ENCODE measurements at places on chromosomes 3 and 15.

GRCh38 chr3:197345390-197345789 is 47.0 kb upstream of the DLG1 start:
- no peak for DNase-seq

DNA sequence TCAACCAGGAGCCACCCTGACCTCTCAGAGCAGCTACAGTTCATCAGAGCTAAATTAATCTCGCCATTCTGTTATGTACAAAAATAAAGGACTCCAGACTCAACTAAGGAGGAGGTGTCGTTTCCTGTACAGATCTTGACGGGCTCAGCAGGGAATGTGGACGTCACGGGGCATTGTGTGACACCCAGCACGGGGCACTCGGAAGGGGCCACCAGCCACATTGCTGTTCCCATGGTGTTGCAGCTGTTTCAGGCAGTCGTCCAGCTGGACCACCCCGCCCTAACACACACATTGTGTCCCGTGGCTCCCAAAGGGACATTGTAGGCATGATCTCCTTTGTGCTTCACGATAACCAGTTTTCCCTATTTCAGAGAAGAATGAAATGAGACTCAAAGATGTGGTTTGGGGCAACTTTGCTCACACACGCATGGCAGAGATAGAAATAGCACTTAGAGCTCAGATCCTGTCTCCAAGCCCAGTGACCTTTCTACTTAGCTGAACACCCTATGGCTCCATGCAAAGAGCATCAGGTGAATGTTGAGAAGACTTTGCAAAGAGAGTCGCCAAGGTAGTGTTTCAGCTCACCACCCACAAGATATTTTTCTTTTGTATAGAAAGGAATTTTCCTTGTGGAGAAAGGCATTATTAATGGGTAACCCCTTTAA is 5.5 kb downstream of the SSUH2 start:
- no peak for DNase-seq

- no peak for DNase-seq
These were observed 179.6 kb downstream of the P3H2 start for GRCh38 chr3:189941125-189941524.

DNA sequence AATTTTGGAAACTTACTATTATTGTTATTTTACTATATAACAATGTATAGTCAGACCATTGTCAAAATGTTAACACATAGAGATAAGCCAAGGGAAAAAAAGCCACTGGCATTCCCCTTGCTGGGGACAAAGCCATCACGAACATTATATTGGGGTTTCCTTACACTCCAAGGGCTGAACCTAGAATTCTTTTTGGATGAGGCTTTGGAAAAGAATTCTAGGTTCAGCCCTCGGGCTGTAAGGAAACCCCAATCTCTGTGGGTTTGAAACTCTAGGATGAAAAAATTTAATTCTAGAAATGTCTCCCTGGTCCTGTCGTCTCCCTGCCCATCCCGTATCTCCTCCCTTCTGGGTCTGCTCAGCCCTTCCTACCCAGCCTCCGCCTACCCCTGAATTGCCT is 67.0 kb upstream of the SMAD6 start:
- DNase-seq = no peak

GRCh38 chr3:123318374-123318773 is 116.6 kb downstream of the SEC22A start:
- no peak for DNase-seq

GRCh38 chr3:172808969-172809546 is 58.5 kb downstream of the ECT2 start:
- DNase-seq = peak; percentile 64

GRCh38 chr3:176964661-176965060 is 232.6 kb downstream of the TBL1XR1 start:
- peak; percentile 72 for DNase-seq

DNA sequence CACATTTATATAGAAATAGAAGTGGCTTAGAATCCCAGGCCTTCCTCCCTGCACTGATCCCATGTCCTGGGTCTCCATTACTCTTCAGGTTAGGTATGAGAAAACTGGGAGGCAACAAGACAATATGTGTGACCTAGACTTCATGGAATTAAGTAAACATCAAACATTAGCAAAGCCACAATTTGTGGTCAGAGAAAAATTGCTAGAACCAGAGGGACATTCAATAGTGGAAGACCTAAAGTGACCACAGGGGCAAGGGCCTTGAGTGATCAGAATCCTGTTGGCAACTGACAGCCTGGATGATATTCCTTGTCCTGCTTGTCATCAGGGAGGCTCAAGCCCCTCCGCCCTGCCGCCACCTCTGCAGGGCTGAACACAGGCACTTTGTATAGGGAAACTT is 322.8 kb upstream of the CTNNB1 start:
- DNase-seq = no peak

DNA sequence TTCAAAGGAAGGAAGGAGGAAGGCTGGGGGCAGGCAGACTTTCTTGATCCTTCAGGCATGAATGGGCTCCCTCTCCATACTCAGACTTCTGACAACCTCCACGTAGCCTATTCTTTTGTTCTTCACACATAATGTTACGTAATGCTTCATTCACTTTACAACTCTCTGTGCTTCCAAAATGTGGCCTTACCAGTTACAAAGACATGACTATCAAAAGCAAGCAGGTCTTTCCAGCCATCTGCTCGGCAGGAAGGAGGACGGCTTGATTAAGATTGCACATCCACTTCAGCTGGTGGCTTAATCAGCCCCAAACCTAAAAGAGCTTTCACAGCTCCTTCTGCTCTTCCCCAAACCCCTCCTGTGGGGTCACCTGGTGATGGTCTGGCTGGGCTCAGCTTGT is 263.2 kb downstream of the XXYLT1 start:
- no peak for DNase-seq

GRCh38 chr3:87621667-87622066 is 345.3 kb upstream of the POU1F1 start:
- no peak for DNase-seq

GRCh38 chr3:65867463-65868210 is 171.1 kb downstream of the MAGI1 start:
- no peak for DNase-seq

- peak; percentile 89 for DNase-seq
These were observed 44.4 kb downstream of the FLNB start for GRCh38 chr3:58052373-58053273.

Data from inflammatory macrophage treated with lipopolysaccharide for 4 hours (primary cell).